ENCODE measurements at places on chromosomes 6 and 20. TPM values are rescaled to one million over a fixed set of nuclear protein-coding genes. Genes with fewer than 3 reads are reported as not detected.

Gene PRKN
- 10.1 TPM for total RNA-seq

Gene IPCEF1
- 1.5 TPM for total RNA-seq

Gene PAK5
- total RNA-seq = not detected

Gene TEAD3
- 25.3 TPM for total RNA-seq

Gene UNC5CL
- total RNA-seq = 0.48 TPM

Gene HLA-DRB5
- total RNA-seq = 118 TPM

GRCh38 chr20:23357767-23358562 lies 4.0 kb upstream of the GZF1 start:
- DNase-seq = peak; percentile 100

DNA sequence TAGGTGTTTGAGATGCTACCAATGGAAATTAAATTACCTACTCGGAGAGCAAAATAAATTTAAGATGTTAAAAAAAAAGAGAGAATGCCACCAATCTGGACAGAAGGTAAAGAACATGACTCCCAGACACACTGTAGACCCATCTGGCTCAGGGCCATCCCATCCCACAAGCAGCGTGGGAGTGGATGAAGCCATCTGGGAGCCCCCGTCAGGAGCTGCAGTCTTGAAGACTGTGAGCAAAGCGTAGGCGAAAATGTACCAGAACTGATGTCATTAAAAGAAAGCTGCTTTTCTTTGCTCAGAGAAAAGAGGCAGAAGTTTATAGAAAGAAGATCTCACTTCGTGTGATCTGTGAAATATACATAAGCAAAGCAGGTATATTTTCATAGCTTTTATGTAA lies 815.7 kb downstream of the QKI start:
- DNase-seq = no peak

DNA sequence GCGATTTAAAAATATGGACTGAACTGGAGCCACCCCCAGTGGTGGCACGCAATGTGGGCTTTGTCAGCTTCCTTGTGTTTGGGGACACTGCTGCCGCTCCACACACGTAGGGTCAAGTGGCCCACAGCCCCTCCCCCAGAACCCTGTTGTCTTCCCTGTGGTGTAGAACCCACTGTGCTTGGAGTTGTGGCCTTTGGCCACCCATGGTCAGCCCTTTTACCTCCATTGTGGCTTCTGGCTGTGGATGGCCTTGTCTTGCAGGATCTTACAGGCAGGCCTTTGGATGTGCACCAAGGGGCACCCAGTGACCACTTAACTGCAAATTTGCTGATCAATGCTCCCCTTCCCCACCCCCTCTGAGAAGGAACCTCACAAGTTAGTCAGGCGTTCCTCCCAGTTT lies 2.0 kb upstream of the LEMD2 start:
- DNase-seq = no peak

- no peak for DNase-seq
Measured at GRCh38 chr6:80967609-80968008, 784.9 kb downstream of the TENT5A start.

GRCh38 chr6:31305703-31306219 lies 33.9 kb upstream of the HLA-C start:
- no peak for DNase-seq

- DNase-seq = peak; percentile 67
Measured at GRCh38 chr20:30486103-30486478, 771.4 kb upstream of the DEFB115 start.

DNA sequence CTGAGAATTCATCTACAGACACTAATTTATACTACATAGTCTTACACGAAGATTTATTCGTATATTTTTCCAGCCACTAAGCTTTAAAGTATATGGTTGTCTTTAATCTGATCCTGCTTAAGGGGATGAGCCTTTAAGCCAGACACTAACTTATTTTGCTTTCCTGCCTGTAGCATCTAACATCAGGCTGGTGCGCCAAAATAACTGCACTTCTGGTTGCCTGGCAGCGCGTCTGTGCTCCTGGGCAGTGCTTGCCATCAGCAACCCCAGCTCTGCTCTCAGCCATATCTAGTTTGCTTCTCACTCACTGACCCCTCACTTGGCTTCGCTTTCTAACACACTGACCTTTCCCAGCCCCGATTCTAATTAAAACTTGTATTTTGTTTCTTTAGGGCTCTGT lies 21.8 kb downstream of the HMGCLL1 start:
- no peak for DNase-seq

DNA sequence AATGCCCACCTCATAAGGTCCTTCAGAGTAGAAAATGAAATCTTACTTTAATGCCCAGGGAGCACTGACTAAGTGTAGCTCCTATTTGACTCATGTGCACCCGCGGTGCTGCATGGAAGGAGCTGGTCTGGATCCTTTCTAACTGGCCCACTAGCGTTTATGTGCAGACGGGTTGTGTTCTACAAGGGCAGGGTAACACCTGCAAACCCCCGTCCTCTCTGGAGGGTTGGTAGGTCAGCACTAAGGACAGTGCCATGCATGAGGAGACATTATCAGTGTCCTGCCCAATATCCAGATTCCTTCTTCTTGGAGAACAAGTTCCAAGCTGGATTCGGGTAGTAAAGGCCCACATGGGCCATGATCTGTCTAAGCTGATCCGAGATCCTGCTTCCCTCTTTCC lies 140.3 kb downstream of the ANKRD60 start:
- peak; percentile 35 for DNase-seq

GRCh38 chr6:32073101-32073500 lies 34.9 kb downstream of the CYP21A2 start:
- no peak for DNase-seq

DNA sequence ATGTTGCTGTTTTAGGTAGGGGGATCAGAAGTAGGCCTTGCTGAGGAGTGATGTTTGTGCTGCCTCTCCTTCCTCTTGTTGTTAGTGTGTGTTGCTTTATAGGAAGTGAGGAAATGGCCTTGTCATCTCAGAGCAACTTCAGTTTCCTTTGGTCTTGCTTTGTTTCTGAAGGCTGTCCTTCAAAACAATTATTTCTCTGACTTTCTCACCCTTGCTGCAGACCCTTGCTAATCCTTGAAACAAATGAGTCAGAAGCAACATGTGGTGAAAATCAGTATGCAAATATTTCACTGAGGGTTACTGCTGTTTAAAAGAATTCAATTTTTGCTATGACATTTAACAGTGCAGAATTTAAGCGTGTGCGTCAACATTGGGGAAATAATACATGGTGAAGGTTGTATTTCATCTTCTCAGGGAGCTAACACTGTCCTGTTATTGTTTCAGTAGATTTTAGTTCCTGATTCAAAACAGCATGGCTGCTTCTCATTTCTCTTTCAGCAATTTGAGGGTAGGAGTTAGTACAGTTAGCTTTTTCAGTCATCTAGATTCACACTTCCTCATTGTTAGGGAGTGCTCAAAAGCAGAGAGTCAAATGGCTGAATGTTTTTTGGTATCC lies 13.8 kb downstream of the RNF144B start:
- DNase-seq = no peak

DNA sequence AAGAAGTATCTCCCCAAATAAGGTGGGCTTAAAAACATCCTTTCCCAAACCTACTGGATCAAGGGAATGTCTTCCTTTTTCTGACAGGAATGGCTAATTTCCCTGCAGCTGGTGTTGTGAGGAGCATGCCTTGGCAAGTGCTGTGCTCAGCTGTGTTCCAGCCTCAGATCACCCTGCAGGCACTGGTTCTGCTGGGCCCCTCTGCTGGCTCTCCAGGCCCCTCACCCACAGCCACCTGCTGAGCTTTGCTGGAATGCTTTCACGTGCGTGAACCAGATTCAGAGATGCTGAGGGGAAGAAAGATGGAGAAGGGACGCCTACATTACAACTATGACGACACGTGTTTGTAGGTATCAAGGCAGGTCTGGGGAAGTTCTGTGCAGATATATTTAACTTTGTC lies 71.3 kb upstream of the FOXC1 start:
- DNase-seq = no peak

DNA sequence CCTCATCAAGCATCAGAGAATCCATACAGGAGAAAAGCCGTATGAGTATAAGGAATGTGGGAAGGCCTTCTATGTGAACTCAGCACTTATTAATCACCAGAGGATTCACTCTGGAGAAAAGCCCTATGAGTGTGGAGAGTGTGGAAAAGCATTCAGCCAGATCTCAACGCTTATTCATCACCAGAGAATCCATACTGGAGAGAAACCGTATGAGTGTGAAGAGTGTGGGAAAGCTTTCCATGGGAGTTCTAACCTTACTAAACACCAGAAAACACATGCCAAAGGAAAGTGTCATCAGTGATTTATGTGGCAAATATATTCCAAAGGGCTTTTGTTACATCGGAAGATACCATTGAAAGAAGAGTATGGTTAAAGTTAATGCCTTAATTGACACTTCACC lies 25.4 kb downstream of the ZKSCAN8 start:
- DNase-seq = no peak

DNA sequence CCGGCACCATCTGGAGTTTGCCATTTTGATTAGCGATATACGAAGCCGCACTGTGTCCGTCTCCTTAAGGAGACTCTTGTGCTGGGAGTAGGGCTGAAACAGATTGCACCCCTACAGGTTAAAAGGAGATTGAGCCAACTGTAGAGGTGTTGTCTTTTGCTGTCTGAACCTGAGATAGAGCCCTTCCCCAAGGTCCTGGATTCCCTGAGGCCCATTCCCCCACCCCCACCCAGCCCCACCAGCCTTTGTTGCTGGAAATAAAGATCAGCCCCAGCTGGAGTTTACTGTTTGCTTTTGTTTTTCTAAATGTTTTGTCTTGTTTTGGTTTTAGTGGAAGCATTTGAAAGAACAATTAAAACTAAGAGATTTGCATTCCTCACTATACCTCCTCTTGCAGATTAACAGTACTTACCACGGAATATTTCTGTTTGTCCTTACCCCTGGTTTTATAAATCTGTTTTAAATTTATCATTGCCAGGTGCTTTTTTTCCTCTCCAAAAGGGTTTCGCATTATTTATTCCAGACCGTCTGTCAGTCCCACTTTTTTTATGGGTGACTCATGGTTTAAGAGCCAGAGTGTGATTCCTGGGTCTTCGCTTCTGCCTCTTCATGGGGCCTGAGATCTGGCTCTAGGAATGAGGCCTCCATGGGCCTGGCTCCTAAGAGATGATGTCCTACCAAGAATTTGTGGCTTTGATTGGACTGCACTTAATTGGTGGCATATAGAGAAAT lies 169.2 kb downstream of the DTNBP1 start:
- no peak for DNase-seq

- DNase-seq = no peak
Measured at GRCh38 chr6:50724381-50725124, 11.2 kb downstream of the TFAP2D start.

GRCh38 chr20:3031524-3032147 lies 11.8 kb upstream of the GNRH2 start:
- DNase-seq = no peak

DNA sequence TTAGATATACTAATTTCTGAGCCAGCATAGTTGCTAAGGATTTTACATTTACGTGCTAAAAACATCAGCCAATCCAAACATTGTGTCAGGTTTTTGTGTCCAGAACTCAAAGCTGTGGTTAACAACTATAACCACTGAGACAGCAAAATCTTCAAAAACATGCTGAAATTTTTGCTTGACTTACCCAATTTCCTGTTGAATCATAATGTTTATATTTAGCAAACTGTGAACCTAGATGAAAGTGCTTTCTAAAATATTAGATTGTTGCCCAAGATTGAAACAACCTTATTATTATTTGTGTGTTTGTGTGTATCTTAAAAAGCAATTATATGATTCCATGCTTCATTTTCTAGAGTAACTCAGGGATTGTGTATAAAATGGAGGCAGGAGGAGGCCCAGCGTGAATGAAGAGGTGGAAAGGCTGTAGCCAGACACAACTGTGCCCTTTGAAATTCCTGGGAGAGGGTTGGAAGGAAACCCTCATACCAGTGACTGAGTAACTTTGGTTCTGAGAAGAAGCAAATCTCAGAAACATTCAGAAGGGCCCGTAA lies 48.0 kb downstream of the ARMC2 start:
- DNase-seq = no peak

DNA sequence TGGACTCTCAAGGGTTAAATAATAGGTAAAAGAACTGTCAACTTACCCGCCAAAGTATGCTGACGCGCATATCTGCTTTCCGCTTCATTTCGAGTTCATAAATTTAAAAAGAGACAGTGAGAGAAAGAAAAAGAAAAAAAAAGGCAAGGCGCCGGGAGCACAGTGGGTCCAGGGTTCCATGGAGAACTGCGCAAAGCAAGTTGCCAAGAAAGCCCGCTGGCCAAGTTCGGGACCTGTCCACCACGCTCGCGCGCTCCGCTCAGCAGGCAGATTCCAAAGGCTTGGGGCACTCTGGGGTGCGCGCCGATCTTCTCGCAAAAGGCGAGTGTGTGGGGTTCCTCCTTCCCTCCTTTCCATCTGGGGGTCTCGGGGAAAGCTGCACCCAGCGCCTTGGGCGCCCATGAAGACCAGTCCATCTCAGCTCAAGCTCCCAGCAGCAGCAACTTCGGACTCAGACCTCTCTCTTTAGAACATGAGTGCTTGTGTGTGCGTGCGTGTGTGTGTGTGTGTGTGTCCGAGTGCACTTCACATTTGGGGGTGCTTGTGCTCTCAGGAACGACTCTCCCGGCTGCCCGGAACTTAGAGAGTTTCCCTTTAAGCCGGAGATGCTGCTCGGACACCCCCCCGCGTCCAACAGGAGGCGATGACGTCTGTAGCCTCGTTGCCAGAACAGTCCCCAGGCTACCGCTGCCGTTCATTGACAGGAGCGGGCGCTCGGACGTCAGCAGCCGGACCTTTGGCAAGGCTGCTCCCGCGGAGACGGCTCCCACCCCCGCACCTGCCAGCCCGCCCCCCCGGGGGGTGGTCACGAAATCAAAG lies 180.0 kb downstream of the TBXT start:
- no peak for DNase-seq

- no peak for DNase-seq
Measured at GRCh38 chr6:20691185-20691584, 156.9 kb downstream of the CDKAL1 start.

- no peak for DNase-seq
Measured at GRCh38 chr6:9540534-9541126, 874.2 kb downstream of the TFAP2A start.

GRCh38 chr6:232982-233640 lies 59.2 kb upstream of the DUSP22 start:
- DNase-seq = peak; percentile 83

DNA sequence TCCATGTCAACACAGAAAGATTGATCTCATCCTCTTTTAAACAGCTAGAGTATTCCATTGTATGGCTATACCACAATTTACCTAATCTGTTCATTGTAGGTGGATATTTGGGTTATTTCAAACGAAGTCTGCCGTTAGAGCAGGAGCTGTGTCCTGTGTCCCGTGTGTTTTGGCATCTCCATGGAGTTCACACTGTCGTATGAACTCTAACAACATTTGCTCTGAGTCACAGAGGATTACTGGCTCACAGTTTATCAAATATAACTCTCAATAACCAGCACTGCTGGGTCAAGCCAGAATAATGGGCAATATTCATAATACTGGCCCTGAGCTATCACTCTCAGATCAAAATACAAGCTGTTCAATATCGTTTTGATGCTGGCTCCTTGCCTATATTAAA lies 16.4 kb downstream of the TRAM2 start:
- DNase-seq = no peak

DNA sequence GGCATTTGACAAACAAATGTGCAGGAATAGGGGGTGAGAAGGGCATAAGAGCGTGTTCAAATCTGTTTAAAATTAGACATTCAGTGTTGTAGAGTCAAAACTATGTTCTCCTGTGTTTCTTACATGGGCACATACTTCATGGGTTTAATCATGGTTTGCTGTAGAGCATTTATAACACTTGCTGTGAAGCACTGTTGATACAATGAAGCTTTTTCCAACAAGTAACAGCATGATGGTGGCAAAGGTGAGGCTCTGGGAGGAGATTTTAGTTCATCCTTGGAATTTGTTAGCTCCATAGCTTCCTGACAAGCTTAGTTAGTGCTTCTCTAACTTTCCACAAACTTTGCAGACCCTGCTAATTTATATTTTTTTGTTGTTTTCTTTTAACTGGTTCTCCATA lies 900.7 kb downstream of the TFAP2A start:
- no peak for DNase-seq

GRCh38 chr20:3553663-3554062 lies 82.8 kb downstream of the ATRN start:
- no peak for DNase-seq
